ENCODE measurements at places on chromosomes 2 and 18.
A peak's percentile ranks its signal among the peaks of the same experiment; 100 is the strongest.

DNA sequence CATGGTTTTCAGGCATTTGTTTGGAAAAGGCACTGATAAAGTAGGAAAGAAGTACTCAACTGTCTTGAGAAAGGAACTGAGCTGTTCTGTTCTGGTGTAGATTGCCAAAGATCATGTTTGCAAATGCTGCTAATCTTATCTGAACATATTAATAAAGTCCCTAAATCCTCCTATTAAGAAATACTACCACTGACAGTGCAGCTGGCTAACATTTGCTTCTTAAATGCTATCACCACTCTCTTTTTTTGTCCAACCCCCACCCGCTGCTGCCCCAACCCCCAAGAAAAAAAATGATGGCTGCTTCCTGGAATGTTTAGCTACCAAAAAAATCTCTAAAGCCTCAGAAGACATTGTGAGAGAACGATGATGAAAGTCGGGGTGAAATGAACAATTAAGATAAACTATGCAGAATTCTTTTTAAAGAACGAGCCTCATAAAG lies 130.7 kb downstream of the CCBE1 start:
- DNase-seq, result peak; percentile 59

GRCh38 chr2:200705305-200706041 lies 106.2 kb upstream of the BZW1 start:
- DNase-seq, result no peak

DNA sequence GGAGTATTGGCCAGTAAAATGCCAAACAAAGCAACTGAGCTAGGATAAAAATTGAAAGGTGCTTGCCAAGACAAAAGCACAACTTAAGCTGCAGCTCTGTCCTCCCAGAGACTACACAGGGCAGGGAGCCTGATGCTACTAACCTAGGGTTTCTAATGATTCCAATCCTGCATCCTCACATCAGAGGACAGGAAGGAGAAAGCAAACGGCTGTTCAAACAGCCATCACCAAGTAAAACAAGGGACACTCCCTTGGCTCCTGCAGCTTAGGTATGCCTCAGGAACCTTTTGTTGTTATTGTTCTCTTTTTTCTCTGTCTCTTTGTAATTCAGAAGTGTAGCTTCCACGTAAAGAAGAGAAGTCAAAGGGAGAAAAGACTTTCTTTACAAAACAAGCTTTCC lies 99.5 kb downstream of the TCF4 start:
- DNase-seq, result no peak

GRCh38 chr2:164867779-164868397 lies 26.3 kb upstream of the COBLL1 start:
- no peak for DNase-seq

GRCh38 chr2:35978218-35978617 lies 377.4 kb upstream of the CRIM1 start:
- no peak for DNase-seq

- peak; percentile 19 for DNase-seq
These were observed 37.4 kb downstream of the VAPA start for GRCh38 chr18:9951022-9951859.

- DNase-seq, result no peak
These were observed 359.6 kb upstream of the MC4R start for GRCh38 chr18:60732143-60732542.

GRCh38 chr2:58516695-58517094 lies 275.6 kb upstream of the FANCL start:
- no peak for DNase-seq

DNA sequence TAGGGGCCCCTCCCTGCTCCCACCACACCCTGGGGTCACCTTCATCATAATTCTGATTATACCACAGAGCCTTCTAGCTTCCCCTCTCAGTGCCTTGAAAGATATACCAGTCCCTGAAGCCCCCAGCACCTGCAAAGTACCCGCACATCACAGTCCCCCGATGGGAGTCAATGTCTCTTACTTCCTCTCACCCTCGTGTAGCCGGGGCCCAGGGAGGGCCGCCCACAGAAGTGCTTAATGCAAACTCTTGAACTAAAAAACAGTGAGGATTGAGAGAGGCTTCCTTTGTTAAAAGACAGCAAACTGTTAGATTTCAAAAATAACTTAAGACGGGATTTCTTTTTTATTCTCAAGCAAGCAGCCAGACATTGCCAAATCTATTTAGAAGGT lies 76.5 kb downstream of the SFXN5 start:
- no peak for DNase-seq

DNA sequence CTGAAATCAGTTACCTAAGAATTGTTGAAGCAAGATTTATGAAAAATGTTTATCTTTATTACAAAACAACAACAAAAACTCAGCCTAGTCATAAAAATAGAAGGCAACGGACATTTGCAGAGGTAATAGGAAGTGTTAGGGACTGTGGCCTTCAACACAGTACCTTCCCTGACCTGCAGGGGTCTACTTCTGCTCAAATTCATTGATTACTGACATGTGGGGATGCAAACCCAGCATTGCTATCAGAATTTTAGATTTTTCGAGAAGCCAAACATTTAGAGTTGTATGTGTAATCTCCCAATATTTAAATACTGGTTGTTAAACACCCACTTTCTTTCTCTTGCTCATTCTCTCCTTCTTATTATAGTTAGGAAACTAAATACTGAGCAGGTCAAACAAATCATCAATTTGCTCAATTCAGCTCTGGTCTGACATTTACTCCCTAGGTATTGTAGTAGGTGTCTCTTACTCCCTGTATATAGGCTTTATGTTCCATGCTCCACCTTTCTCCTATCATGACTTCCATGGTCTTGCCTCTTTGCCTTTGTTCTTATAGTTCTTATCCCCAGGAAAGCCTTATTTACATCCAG lies 198.5 kb downstream of the UBE2E3 start:
- DNase-seq, result no peak

- DNase-seq, result no peak
These were observed 102.8 kb upstream of the CYP1B1 start for GRCh38 chr2:38178556-38179419.

DNA sequence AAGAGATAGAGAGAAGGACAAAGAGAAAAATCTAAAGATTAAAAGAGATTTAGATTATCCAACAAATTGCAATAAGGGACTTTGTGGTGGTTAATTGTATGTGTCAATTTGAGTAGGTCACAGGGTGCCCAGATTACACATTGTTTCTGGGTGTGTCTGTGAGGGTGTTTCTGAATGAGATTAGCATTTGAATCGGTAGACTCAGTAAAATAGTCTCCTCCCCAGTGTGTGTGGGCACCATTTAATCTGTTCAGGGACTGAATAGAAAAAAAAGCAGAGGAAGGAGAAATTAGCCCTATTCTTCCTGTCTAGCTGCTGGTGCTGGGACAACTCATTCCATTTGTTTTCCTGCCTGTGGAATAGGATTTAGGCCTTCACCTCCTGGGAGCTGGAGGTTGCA lies 339.8 kb upstream of the EPHA4 start:
- DNase-seq, result no peak

DNA sequence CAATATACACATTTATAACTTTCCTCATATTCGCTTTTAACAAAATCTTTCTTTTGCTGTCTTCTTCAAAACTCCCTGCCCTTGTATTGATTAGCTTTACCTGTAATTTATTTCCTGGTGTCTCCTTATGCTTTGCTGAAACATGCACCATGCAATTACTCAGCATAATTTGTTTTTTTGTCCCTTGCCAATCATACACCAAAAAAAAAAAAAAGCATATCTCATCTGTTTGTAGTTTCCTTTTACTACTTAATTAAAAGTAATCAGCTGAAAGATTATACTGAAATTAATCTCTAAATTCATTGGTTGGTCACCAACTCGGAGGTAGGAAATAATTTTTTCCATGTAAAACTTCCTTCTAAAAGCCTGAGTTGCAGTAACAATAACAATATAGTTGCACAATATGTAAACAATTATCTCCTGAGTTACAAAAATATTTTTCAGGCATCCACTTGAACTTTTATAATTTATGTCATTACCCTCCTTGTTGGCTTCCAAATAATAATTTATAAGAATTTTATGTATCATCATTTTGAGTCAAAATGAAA lies 53.0 kb upstream of the ROCK1 start:
- DNase-seq, result no peak

GRCh38 chr18:78601349-78601748 lies 378.3 kb upstream of the SALL3 start:
- no peak for DNase-seq

GRCh38 chr18:47172476-47172875 lies 3.7 kb downstream of the IER3IP1 start:
- no peak for DNase-seq

DNA sequence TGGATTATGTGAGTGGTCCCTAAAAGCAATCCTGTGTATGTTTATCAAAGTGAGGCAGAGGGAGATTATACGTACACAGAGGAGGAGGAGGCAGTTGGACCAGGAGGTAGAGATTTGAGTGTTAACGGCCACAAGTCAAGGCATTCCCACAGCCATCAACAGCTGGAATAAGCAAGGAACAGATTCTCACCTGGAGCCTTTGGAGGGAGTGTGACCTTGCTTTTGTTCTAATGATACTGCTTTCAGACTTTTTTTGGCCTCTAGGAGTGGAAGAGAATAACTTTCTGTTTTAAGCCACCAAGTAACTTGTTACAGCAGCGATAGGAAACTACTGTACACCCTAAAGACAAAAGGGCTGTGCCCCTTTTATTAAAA lies 18.1 kb downstream of the LCLAT1 start:
- DNase-seq, result peak; percentile 89

- peak; percentile 24 for DNase-seq
These were observed 119.4 kb downstream of the TMEM18 start for GRCh38 chr2:557635-558301.

GRCh38 chr2:239361311-239361642 lies 39.5 kb downstream of the HDAC4 start:
- no peak for DNase-seq

DNA sequence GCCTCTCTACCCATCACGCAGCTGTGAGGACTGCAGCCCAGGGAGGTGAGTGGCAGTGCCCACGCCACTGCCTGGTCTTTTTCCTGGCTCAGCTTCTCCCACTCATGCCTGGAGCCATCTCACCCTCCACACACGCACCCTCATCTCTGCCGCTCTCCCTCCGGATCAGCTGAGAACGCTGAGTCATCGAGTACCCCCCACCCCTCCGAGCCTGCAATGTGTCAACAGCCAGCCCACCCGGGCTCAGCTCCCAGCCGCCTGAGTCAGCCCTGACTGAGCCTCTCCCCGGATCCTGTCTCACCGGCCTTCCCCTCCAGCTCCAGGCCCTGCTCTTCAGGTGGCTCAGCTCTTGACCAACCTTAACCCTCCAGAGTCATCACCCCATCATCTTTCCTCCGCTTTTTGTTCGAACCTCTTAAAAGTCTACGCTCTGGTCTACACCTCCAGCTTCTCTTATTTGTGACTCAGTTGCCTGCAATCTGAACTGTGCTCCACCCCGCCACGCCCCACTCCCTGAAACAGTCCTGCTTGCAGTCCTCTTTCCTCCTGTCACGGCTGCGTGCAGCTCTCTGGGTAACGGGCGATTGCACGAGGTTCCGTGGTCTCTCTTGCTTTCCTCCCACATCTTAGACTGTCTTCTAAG lies 94.4 kb upstream of the ASAP2 start:
- DNase-seq, result no peak

- DNase-seq, result no peak
These were observed 354.1 kb upstream of the ATP5MC3 start for GRCh38 chr2:175535631-175536030.

DNA sequence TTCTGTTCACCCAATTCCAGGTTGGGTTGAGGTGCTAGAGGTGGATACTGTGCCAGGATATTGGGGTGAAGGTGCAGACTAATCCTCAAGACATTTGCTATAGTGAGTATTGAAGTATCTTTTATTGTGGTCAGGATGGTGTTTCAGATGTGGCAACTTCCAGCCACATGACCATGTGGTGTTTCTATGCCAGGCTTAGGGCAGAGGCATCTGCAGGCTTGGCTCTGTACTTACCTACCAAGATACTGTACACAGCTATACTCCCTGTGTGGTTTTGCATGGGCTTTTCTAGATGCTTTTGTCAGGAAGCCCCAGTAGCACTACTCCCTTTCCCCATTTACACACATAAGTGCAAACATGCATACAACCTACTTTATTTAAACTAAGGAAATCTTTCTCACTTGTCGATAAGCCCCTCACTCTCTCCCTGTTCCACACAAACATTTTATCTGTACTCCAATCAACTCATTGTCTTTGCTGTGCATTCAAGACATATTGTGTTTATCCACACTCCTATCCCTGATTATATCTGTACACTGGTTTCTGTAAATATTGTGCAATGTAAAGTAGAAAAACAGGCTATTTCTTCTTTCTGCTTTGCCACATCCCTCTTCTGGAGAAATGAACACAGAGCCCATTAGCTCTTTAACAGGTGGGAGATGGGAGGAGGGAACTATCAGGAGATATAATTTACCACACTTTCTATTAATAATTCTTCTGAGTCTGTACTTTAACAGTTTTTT lies 12.3 kb downstream of the ARL6IP6 start:
- no peak for DNase-seq

DNA sequence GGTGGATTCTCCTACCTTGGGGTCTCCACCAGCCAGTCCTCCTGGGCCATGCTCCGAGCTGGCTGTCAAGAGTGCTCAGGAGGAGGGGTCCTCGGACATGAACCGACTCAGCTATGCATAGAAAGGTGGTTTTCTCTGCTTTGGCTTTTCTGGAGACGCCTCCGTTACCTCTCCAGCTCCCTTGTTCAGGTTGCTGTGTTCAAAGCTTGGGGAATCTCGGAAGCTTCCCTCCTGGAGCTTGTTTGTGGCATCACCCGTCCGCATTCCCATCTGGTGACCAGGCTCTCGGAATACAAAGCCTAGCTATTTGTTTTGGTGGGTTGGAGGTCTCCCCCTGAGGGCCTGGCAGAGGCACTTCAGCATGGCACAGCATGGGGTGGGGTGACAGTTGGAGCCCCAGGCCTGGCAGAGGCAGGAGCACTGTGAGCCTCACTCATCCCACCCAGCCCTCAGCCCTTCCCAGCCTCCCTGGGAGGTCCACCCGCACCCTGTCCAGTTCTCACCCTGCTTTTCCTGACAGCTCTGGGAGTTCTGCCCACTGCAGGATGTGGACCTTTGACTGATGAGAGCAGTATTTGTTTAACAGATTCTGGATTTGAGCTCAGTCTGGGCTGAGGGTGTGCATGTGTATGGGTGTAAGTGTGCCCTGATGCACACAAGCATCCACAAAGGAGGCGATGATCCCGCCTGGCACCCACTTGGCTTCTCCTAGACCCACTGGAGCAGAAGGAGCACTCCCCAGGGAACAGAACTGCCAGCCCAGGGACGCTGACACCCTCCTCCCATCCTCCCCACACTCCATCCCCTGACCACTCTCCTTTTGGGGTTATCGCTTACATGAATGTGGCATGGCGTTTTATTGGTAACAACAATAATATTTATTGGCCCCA lies 107.3 kb upstream of the HS6ST1 start:
- no peak for DNase-seq

GRCh38 chr2:231522418-231523180 lies 7.6 kb downstream of the NMUR1 start:
- DNase-seq, result no peak

- DNase-seq, result no peak
These were observed 222.3 kb downstream of the IKZF2 start for GRCh38 chr2:212929116-212929515.

- no peak for DNase-seq
These were observed 42.2 kb downstream of the UPP2 start for GRCh38 chr2:158143703-158144360.

- DNase-seq, result no peak
These were observed 51.9 kb downstream of the SETBP1 start for GRCh38 chr18:44732599-44732998.

- no peak for DNase-seq
These were observed 99.5 kb upstream of the NPAS2 start for GRCh38 chr2:100720445-100720844.

Measured in NCI-H524 treated with DMSO at 0.1 percent for 48 hours (cell line).